HT1080 (cell line): ENCODE measurements at places on chromosomes 5 and 9. TPM values are rescaled to one million over a fixed set of nuclear protein-coding genes. Genes with fewer than 3 reads are reported as not detected.

The TLX3 gene
- total RNA-seq: not detected in 2 replicates

GRCh38 chr9:116149844-116150243 is 3.7 kb upstream of the PAPPA start:
- DNase-seq: peak; percentile 25

DNA sequence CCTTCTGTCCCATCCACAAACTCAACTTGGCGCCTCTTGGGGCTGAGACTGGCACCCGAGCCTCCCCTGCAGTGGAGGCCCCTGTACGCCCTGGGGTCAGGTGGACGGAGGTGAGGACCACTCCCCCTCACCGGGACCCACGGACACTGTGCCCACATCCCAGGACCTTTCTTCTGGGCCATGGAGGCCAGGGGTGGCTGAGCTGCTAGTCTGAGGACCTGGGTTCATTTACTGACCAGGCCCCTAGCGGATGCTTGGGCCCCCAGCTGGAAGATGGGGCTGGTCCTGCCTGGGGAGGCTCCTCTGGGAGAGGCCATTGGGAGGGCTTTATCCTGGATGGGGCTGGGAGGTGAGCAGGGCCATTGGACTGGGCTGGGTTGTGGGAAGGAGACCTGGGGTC is 16.9 kb upstream of the SLC6A19 start:
- no peak for DNase-seq

The CCDC152 gene
- 0.03 TPM in 1 of 2 replicates, not detected in the other for total RNA-seq

- no peak for DNase-seq
Measured at GRCh38 chr5:89698028-89698427, 711.5 kb downstream of the CETN3 start.

GRCh38 chr9:114909661-114910060 is 20.7 kb downstream of the TNFSF8 start:
- DNase-seq: no peak

The LOX gene
- 7.9 and 10.2 TPM in 2 replicates for total RNA-seq

DNA sequence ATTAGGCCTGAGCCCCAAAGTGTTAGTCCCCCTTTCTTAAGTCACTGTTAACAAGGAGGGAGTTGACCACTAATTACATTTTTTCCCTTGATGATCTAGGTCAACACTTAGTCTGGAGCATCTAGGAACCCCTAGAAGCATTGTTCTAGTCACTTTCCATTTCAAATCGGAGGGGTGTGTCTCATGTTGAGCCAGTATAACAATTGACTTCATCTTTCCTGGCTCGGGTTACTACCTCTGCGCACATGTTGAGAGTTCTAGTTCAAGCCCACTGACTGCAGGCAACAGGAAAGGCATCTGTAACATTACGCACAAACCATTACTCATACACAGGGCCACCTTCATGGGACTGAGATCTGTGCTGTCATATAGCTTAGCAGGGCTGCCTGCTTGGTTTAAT is 164.9 kb downstream of the NTRK2 start:
- peak; percentile 50 for DNase-seq

DNA sequence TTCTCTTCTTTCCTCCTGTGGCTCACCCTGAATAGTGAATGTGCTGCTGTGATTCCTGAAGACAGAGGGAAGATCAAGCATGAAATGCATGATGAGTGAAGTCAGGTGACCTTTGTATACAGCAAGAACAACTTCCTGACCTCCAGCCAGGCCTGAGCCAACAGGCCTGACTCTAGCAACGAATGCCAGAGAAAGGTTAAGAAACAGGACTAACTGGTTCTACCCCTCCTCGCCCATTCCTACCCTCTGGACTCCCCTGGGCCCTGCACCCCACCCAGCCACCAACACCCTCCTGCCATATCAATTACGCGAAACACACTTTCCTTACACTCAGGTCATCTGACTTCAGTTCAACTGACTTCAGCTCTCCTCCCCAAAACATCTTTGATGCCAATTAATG is 4.9 kb downstream of the SUSD1 start:
- DNase-seq: no peak

GRCh38 chr9:82939451-82939850 is 123.5 kb downstream of the RASEF start:
- peak; percentile 53 for DNase-seq

The GLRA1 gene
- total RNA-seq: not detected in 2 replicates

The MARCHF11 gene
- not detected in 2 replicates for total RNA-seq
